Psoas muscle (tissue), 8 donors: ENCODE measurements at places on chromosomes 12 and 14. TPM values are rescaled to one million over a fixed set of nuclear protein-coding genes. Genes with fewer than 3 reads are reported as not detected.

CRIP2 gene
- 32.2 TPM for total RNA-seq

GRCh38 chr12:4276524-4277204 lies 3.1 kb downstream of the CCND2 start:
- no peak overlapping the region for H3K27ac ChIP-seq
- peaks cover 37% of the 10 kb centered on the region for H3K4me1 ChIP-seq
- H3K36me3 ChIP-seq = no peaks in the 10 kb centered on the region
- DNase-seq = peak; percentile 77
- peak overlapping the region; percentile 69 for H3K4me3 ChIP-seq

DNA sequence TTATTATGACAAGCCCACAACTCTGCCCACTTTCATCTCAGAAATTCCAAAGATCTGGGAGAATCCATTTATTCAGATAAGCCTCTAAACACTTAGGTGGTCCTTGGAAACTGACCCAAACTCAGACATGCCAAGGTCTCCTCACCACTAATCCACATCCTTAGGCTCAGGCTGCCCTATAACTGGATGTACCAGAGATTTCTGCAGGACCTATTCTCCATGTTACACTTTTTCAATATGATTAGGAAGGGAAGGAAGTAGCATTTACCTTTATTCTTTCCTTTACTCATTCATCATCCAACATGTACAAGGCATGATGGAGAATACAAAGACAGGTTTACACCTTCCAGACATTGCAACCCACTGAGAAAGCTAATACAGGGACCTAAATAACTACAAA lies 145.9 kb upstream of the BMP4 start:
- H3K27me3 ChIP-seq = no peaks in the 10 kb centered on the region
- H3K4me1 ChIP-seq = no peaks in the 10 kb centered on the region
- H3K27ac ChIP-seq = no peak overlapping the region
- DNase-seq = no peak
- H3K4me3 ChIP-seq = no peak overlapping the region
- no peaks in the 10 kb centered on the region for H3K36me3 ChIP-seq

RTL1 gene
- not detected for total RNA-seq

CLEC2A gene
- total RNA-seq = not detected

- DNase-seq = no peak
- no peaks in the 10 kb centered on the region for H3K36me3 ChIP-seq
- H3K4me3 ChIP-seq = no peak overlapping the region
- H3K4me1 ChIP-seq = no peaks in the 10 kb centered on the region
- H3K27ac ChIP-seq = no peak overlapping the region
- no peaks in the 10 kb centered on the region for H3K27me3 ChIP-seq
Observed at GRCh38 chr14:87667659-87668058, 325.3 kb downstream of the GALC start.
